ENCODE measurements at places on chromosomes 3 and 15.

DNA sequence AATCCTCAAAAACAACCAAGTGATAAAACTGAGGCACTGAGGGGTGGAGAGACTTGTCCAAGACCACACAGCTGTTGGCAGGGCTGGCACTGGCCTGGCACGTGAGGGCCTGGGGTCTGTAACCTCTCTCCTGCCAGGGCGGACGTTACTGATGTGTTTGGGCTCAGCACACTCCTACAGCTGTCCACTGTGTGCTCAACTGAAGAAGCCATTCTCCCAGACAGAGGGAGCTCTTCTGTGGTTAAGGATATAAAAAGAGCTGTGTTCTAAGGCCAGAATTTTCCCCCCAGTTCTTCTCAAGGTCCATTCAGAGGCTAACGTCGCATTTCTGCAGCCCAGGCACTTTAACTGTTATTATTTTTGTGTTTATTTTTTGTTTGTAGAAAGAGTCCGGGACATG is 429.0 kb upstream of the ATP11B start:
- no peak for DNase-seq

DNA sequence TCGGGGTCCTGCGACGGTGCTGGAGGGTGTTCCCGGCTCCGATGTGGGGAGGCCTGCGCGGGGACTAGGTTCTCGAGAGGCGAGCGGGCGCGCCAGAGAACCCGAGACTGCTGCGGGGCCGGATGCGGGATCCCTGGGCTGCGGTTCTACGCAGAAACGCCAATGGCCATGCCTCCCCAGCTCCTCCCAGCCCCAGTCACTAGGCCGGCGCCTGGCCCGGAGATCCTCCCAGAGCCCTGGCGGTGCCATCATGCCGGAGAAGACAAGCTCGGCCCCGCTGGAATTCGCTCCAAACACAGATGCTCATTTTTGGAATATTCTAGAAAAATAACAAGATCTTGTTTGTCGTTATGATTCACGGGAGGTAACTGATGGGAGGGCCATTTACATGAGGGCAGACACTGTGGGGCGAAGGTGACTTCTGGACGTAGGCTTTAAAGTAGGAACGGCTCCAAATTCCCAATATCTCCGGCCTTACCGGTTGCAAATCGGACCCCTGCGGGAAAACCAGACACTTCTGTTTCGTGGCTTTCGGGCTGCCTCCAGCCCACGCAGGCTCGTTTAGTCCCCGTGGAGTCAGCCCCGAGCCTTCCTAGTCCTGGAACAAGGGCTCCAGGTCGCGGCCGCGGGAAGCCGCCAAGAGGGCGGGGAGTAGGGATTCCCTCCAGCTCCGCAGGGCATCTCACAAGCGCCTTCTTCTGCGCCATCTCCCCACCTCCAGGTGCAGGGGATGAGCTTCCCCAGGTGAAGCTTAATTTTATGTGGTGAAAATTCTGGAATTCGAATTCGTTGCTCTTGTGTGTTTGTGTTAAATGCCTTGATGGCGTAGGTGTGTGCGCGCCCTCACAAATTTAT is 74.8 kb upstream of the POLG start:
- no peak for DNase-seq

DNA sequence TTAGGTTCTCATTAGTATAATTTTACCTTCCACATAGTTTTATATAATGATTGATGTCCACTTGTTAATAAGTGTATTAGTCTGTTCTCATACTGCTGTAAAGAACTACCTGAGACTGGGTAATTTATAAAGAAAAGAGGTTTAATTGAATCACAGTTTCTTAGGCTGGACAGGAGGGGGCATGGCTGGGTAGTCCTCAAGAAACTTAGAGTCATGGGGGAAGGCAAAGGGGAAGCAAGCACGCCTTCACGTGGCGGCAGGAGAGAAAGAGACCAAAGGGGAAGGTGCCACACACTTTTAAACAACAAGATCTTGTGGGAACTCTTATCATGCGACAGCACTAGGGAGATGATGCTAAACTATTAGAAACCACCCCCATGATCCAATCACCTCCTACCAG is 19.2 kb downstream of the DZIP3 start:
- DNase-seq: no peak

GRCh38 chr15:99706557-99707303 is 26.5 kb downstream of the LYSMD4 start:
- no peak for DNase-seq

GRCh38 chr3:30308131-30308530 is 298.3 kb upstream of the TGFBR2 start:
- DNase-seq: no peak

DNA sequence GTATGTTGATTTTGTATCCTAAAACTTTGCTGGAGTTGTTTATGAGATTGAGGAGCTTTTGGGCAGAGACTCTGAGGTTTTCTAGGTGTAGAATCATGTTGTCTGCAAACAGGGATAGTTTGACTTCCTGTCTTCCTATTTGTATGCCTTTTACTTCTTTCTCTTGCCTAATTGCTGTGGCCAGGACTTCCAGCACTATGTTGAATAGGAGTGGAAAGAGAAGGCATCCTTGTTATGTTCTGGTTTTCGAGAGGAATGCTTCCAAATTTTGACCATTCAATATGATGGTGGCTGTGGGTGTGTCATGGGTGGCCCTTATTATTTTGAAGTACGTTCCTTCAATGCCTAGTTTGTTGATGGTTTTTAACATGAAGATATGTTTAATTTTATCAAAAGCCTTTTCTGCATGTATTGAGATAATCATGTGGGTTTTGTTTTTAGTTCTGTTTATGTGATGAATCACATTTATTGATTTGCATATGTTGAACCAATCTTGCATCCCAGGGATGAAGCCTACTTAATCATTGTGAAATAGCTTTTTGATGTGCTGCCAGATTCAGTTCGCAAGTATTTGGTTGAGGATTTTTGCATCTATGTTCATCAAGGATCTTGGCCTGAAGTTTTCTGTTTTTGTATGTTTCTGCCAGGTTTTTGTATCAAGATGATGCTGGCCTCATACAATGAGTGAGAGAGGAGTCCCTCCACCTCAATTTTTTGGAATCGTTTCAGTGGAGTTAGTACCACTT is 188.1 kb downstream of the MINAR1 start:
- DNase-seq: no peak

GRCh38 chr3:153242896-153243295 is 80.9 kb downstream of the RAP2B start:
- no peak for DNase-seq

Data from stimulated activated CD4-positive, alpha-beta T cell treated with anti-CD3 and anti-CD28 coated beads, Interleukin-1b, Interleukin-23, amount 100 ng/mL, for 1 hour (primary cell).